ENCODE measurements at places on chromosomes 11 and 22. TPM values are rescaled to one million over a fixed set of nuclear protein-coding genes. Genes with fewer than 3 reads are reported as not detected.

NPTXR gene
- 0.83 TPM for total RNA-seq

MS4A6E gene
- total RNA-seq = not detected

- no peak for DNase-seq
Measured at GRCh38 chr11:47348131-47348802, 4.2 kb downstream of the MYBPC3 start.

DNA sequence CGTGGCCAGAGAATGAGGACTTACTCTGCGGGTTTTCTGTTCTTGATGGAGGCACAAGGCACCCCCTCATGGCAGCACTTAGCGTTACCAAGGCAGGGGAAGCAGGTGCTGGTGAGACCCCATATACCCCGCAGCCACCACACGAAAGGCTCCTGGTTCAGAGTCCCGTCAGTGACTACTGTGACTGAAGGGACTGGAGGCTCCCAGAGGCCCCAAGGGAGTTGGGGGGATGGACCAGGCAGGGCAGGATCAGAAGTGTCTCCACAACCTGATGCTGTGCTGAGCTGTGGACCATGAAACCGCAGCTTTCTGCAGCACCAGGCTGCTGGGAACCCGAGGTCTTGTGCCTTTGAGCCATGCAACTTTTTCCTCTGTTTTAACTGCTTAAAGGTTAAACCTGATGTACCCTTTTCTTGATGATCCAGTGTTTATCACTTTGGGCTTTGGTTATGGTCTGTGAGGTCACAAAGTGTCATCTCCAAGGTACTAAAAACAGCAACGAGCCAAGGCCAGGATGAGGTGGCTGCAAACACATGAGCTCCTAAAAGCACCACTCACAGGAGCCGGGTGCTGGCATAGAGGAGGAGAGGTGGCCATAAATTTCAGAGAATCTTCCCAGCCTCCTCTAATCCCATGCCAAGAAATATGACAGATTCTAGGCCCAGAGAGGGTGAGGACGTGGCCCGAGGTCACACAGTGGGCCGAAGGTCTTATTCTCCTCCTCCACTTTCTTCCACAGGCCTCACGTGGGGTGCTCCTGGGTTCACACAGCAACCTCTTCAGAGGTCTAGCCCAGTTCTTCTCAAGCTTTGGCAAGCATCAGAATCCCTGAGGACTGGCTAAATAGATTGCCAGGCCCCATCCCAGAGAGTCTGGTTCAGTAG lies 4.2 kb upstream of the LRRC32 start:
- DNase-seq = peak; percentile 55

- peak; percentile 67 for DNase-seq
Measured at GRCh38 chr11:62880231-62880802, 379 bp upstream of the SLC3A2 start.

- DNase-seq = no peak
Measured at GRCh38 chr11:70656252-70656651, 257.9 kb downstream of the CTTN start.

Data from activated CD8-positive, alpha-beta T cell treated with anti-CD3 and anti-CD28 coated beads for 36 hours (primary cell).